ENCODE measurements at places on chromosomes 1 and 21.

- DNase-seq, result peak; percentile 20
Observed at GRCh38 chr21:41362605-41363369, 960 bp downstream of the MX2 start.

- no peak for DNase-seq
Observed at GRCh38 chr1:234141006-234141405, 232.2 kb upstream of the COA6 start.

DNA sequence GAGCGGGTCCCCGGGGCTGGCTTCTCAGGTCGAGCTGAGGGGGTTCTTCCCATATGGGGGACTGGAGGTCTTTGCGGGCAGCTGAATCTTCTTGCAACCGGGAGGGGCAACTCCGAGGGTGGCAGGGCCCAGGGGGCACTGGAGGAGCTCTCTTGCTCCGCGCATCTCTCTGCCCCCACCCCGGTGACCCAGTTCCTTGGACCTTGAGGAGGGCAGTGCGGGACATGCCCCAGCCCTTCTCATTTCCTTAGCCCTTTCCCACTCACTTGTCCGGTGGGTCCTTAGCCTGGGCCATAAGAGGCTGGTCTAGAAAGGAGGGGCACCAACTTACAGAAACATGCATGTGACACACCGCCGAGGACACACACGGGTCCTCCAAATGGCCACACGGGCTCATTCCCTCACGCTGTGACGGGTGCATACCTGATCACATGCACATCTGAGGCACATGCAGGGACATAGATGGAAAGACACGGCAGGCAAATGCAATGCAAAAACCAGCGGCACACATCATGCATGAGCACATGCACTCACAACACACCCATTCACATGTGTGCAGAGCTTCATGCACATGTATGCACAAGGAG lies 630 bp downstream of the HPCA start:
- DNase-seq, result no peak

GRCh38 chr21:42343963-42344510 lies 6.8 kb downstream of the TFF2 start:
- no peak for DNase-seq

- DNase-seq, result no peak
Observed at GRCh38 chr21:45558044-45558721, 15.9 kb upstream of the SLC19A1 start.

- no peak for DNase-seq
Observed at GRCh38 chr1:205348554-205349487, 7.9 kb downstream of the KLHDC8A start.

DNA sequence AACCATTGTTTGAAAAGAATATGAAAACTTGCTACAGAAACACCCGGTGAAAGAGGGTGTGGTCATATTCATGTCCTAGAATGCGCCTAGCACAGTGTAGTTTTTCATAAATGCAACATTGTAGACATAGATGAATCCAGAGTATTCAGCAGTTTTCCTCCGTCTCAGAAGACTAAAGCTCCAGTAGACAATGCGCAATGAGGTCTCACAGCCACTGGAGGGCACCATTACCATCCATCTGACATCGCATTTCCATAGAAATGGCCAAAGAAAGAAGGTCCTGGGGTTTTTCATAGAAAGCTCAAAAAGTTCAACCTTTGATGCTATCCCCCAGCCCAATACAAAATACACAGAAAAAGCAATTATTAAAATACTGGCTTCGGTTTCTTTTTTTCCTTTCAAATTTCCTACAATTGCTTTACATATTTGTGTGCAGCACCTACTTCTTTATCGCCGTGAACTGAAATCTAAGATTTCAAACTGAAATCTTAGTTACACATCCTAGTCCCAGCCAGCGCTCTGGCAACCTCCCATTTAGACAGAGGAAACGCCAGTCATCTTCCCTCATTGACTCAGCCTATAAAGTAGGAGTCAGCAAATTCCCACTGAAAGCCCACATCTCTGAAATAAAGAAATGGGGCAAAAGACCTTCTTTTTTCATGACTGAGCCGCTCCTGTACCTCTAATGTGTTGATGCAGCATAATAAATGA lies 3.9 kb upstream of the CD58 start:
- DNase-seq, result peak; percentile 55

DNA sequence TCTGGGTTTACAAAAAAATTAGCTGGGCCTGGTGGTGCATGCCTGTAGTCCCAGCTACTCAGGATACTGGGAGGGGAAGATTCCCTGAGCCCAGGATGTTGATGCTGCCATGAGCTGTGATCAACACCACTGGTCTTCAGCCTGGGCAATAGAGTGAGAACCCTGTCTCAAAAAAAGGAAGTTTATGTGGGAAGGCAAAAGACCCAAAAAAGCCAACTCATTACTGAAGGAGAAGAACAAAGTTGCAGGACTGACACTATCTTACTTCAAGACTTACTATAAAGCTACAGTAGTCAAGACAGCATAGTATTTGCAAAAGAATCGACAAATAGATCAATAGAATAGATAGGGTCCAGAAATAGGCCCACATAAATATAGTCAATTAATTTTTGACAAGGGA lies 9.2 kb upstream of the PTGS2 start:
- no peak for DNase-seq

GRCh38 chr1:233109096-233109495 lies 158.7 kb downstream of the NTPCR start:
- no peak for DNase-seq

GRCh38 chr1:15151377-15151806 lies 2.2 kb upstream of the TMEM51 start:
- DNase-seq, result no peak

All from stimulated activated CD4-positive, alpha-beta T cell treated with anti-CD3 and anti-CD28 coated beads, Interleukin-1b, Interleukin-23, amount 100 ng/mL, for 48 hours (primary cell).